ENCODE measurements at places on chromosomes 7 and 10.

DNA sequence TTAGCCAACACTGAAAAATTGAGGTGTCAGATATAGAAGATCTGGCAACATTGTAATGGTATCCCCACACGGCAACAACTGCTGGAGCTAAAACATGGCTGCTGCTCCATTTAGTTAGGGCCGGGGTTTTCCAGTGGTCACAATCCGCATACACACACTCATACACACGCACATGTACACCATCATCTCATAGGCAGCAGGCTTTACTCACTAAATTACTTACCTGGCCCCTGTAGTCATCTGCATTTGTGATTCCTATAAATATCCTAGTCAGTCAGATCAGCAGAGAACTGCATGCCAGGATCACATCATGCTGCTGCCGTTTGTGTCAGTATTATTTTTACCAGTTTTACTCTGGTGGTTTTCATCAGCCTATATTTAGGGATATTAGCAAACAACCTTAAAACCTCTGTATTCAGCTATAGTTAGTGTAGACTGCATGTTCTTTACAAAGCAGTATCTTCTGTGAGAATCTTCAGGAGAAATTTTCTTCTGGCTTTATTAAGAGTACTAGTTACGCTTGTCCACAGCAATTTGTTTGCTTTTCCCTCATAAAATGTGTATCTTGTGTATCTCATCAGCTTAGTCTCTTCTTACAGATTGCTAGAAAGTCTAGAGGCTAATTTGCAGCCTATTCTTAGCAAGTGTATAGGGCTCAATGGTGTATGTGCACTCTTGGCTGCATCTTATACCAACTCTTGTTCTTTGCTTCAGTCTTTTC lies 38.3 kb upstream of the PTPN12 start:
- no peak for DNase-seq

GRCh38 chr10:46318799-46319198 lies 32.0 kb downstream of the ANTXRL start:
- peak; percentile 23 for DNase-seq

- no peak for DNase-seq
Measured at GRCh38 chr7:124781418-124781817, 15.8 kb upstream of the GPR37 start.

GRCh38 chr10:127961071-127961470 lies 54.2 kb downstream of the PTPRE start:
- no peak for DNase-seq

DNA sequence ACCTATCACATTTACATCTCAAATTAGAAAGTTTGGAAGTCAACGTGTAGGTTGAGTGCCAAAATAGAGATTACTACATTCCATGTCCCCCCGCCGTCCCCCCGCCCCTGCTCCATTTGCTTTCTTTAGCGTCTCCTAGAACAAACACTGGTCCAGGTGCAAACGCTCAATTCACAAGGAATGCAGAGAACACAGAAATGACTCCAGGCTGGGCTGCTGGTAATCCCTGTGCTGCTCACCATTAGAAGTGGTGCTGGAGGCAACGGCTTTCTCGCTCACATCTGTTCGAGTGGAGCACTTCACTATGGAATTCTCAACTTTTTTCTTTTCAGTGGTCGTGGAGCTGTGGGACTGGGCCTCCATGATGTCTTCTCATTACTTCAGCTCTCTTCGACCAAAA lies 14.1 kb downstream of the GLI3 start:
- DNase-seq, result no peak

GRCh38 chr10:84493951-84494848 lies 165.8 kb downstream of the CCSER2 start:
- DNase-seq, result no peak

GRCh38 chr7:91515961-91516360 lies 251.7 kb downstream of the FZD1 start:
- DNase-seq, result no peak

GRCh38 chr7:15104411-15105092 lies 202.0 kb upstream of the DGKB start:
- DNase-seq, result peak; percentile 85

- peak; percentile 29 for DNase-seq
Measured at GRCh38 chr10:28774051-28774995, 97.0 kb downstream of the BAMBI start.

- no peak for DNase-seq
Measured at GRCh38 chr7:82685214-82685613, 241.6 kb upstream of the CACNA2D1 start.

GRCh38 chr7:67950321-67951083 lies 953.9 kb downstream of the TYW1 start:
- no peak for DNase-seq

GRCh38 chr10:124319926-124320391 lies 98.8 kb downstream of the OAT start:
- DNase-seq, result no peak

DNA sequence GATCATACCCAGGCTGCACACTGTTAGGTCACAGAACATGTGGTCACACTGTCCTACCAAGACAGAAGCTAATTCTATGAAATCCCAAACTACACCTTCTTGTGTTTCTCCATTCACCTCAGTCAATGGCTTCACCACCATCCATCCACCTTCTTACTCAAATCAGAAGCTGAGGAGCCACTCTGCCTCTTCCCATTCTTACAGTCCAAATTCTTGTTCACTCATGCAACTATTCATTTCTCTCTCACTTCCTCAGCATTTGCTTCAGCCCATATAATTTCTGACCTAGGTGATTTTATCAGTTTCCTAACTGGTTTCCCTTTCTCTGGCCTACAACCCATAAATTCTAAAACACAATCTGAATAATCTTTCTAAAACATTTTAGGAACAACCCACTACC lies 229.2 kb downstream of the LRRN3 start:
- DNase-seq, result no peak

DNA sequence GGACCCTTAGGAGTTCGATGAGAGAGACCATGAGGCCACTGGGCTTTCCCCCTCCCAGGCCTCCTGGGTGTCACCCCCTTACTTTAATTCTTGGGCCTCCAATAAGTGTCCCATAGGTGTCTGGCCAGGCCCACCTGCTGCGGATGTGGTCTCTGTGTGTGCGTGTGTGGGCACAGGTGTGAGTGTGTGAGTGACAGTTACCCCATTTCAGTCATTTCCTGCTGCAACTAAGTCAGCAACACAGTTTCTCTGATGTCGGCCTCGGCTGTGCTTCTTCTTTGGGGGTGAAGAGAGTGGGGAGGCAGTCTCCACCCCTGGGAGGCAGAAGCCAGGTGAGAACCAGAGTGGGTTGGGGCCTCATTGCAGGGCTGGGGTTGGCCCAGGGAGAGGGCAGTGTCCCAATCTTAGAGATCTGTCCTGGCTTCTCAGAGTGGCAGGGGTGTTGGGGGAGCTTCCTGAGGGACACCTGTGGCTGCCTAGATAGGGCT lies 1.5 kb downstream of the PVRIG start:
- DNase-seq, result no peak

GRCh38 chr7:80183900-80184685 lies 49.5 kb downstream of the GNAI1 start:
- no peak for DNase-seq

DNA sequence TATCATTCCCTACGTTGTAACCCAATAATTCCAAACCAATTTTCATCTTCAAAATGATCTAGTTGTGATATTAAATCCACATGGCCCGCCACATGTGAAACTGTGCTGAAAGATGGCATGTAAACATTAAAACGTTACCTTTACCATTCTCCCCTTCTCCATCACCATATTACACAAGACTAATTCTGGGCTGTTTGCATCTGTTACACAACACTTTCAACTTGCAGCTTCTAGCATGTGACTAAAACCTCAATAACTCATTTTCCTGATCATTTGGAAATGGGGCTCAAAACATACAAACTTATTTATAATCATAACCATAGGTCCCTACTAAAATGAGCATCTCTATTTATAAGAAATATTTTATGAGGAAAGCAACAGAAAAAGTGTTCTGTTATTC lies 4.7 kb downstream of the MTERF1 start:
- DNase-seq, result no peak

- no peak for DNase-seq
Measured at GRCh38 chr10:16816171-16816570, 1.1 kb downstream of the RSU1 start.

GRCh38 chr10:50946991-50947781 lies 61.8 kb upstream of the A1CF start:
- no peak for DNase-seq

GRCh38 chr10:34049887-34050286 lies 715.4 kb upstream of the NRP1 start:
- DNase-seq, result no peak

- DNase-seq, result peak; percentile 81
Measured at GRCh38 chr7:39536951-39537350, 29.3 kb upstream of the YAE1 start.

- no peak for DNase-seq
Measured at GRCh38 chr7:73739387-73739767, 775 bp upstream of the ABHD11 start.

GRCh38 chr7:27166531-27167505 lies 1.5 kb upstream of the HOXA9 start:
- DNase-seq, result no peak

- no peak for DNase-seq
Measured at GRCh38 chr10:112221545-112221944, 38.0 kb upstream of the GPAM start.

GRCh38 chr10:28684986-28685580 lies 7.8 kb downstream of the BAMBI start:
- no peak for DNase-seq

DNA sequence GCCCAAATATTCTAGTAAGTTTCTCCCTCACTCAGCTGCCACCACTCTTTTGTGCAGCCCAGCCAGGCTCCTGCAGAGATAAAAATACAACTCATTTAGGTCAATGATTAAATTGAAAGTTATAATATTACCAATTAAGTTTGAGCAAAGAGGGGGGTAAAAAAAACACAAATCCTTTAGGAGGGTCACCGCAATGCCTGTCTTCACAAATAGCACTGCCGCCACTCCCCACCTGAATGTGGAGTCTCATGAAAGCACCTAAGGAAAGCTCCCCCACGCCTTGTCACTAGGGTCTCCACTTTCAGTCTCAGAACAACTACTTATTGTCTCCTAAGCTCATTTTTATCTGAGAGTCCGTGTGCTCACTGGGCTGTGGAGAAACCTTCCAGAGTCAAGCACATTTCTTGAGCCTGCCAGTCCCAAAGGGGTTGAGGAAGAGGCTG lies 148.7 kb downstream of the FGFR2 start:
- DNase-seq, result no peak
